Hair follicle dermal papilla cell (primary cell): ENCODE measurements at places on chromosomes 13 and 19. TPM values are rescaled to one million over a fixed set of nuclear protein-coding genes. Genes with fewer than 3 reads are reported as not detected.

Gene MEF2B
- not detected in 2 replicates for total RNA-seq

Gene ACP7
- 0.36 and 1.1 TPM in 2 replicates for total RNA-seq

Gene SMIM44
- total RNA-seq, result not detected in 2 replicates

Gene ZNF726
- total RNA-seq, result 0.81 and 1.2 TPM in 2 replicates

Gene N4BP2L1
- 3.4 and 4.0 TPM in 2 replicates for total RNA-seq

Gene EBPL
- total RNA-seq, result 18.3 and 31.9 TPM in 2 replicates

Gene RGCC
- 56.2 and 151 TPM in 2 replicates for total RNA-seq

Gene ZNF221
- 13.1 and 14.4 TPM in 2 replicates for total RNA-seq

Gene PCP2
- not detected in 2 replicates for total RNA-seq

Gene IRGC
- total RNA-seq, result not detected in 2 replicates

Gene IZUMO2
- total RNA-seq, result not detected in 2 replicates

Gene POU4F1
- not detected in 2 replicates for total RNA-seq

Gene DAND5
- 0.65 and 0.85 TPM in 2 replicates for total RNA-seq

Gene APLP1
- total RNA-seq, result 13.8 and 16.4 TPM in 2 replicates

Gene GRK1
- total RNA-seq, result not detected in 2 replicates

Gene NCR1
- total RNA-seq, result not detected in 2 replicates

Gene CPAMD8
- 0.97 and 1.1 TPM in 2 replicates for total RNA-seq
